ENCODE measurements at places on chromosomes 13 and 19.

DNA sequence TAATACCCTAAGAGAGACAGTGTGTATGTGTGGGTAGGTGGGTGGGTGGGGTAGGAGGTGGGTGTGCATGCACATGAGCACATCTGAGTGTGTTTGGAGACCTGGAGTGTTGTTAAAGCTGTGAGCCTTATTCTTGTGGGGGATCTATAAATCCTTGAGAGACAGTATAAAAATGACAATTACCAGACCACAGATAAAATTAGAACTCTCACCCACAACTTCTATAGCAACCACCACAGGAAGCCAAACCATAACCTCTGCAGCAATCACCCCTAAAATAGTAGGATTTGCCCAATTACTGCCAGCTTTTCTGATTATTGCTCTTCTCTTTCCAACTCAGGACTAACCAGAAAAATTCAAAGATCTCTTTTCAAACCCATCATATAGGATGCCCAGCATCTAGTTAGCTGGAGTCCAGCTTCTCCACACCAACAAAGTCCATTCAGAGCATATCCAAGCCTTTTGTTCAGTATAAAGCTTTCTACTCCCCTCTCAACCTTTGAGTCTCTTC lies 93.4 kb upstream of the SLITRK1 start:
- no peak for DNase-seq

GRCh38 chr19:1861599-1862031 lies 1.8 kb downstream of the KLF16 start:
- DNase-seq, result peak; percentile 52

GRCh38 chr19:21126078-21126477 lies 15.8 kb upstream of the ZNF431 start:
- no peak for DNase-seq

GRCh38 chr19:57190301-57190700 lies 999 bp upstream of the ZNF264 start:
- no peak for DNase-seq

DNA sequence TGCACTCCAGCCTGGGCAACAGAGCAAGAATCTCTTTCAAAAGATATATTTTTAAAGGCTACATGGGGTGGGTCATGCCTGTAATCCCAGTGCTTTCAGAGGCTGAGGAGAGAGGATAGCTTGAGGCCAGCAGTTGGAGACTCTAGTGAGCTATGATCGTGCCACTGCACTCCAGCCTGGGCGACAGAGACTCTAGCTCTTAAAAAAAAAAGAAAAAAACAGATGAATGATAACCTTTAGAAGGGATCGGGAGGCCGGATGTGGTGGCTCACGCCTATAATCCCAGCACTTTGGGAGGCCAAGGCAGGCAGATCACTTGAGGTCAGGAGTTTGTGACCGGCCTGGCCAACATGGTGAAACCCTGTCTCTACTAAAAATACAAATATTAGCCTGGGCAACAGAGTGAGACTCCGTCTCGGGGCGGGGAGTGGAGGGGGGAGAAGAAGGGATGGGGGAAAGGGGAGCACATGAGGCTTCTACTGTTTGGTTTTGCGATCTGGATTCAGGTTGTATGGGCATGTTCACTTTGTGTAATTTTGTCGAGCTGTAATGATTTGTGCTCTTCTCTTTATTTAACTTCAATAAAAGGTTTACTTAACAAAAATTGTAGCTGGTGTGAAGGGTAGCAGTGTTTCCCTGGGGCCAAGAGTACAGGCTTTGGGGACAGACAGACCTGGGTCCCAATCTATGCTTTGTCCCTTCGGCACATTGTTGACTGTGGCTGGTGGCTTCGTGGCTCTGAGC lies 1.1 kb upstream of the PSMC4 start:
- no peak for DNase-seq

- DNase-seq, result no peak
Observed at GRCh38 chr13:97228850-97229521, 6.9 kb downstream of the MBNL2 start.

GRCh38 chr13:48819376-48819775 lies 156.3 kb upstream of the FNDC3A start:
- DNase-seq, result peak; percentile 46

GRCh38 chr19:13091400-13092157 lies 11.1 kb downstream of the LYL1 start:
- peak; percentile 79 for DNase-seq

- peak; percentile 74 for DNase-seq
Observed at GRCh38 chr13:93915269-93915809, 564.1 kb downstream of the DCT start.

DNA sequence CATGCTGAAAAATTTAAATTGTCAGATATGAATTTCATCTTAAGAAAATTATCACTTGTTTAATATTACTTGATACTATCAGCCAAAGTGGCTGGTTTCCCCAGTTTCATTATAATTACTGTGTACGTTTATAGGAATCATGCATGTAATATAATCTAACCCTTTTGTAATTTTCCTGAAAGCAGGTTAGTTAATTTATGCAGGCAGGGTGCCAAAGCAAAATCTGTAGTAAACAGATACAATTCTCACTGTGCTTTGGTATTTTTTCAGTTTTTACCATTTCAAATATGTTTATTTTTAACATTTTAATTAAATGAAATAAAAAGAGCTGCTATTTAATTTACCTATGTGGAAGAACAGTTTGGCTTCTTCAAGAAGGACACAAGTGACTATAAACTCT lies 1227.5 kb upstream of the MIR17HG start:
- DNase-seq, result no peak
